ENCODE measurements at places on chromosomes 6 and 20.

DNA sequence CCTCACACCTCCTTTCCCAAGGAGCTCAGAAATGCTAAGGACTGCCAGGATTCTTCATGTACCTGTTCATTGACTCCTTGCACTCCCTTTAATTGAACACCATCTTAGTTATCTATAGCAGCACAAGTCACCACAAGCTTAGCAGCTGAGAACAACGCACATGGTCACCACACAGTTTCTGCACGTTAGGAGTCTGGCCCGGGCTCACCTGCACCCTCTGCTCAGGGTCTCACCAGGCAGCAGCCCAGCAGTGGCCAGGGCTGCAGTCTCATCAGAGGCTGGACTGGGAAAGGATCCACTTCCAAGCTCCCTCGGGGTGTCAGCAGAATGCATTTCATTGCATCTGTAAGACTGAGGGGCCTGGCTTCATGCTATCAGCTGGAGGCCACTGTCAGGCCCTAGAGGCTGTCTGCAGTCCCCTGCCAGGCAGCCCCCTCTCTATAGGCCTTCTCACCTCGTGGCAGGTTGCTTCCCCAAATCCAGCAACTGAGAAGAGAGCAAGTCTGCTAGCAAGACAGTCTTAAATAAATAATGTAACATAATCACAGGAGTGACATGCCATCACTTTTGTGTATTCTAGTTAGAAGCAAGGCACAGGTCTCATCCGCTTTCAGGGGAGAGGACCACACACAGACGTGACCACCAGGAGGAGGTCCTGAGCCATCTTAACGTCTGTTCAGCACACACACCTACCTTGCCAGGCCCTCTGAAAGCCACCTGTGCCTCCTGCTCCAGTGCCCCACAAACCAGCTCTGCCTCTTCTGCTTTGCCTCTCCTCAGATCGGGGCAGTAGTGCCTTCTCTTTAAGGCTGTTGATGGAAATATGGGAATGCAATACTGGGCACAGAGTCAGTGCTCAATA lies 165.2 kb upstream of the CST7 start:
- DNase-seq: no peak

DNA sequence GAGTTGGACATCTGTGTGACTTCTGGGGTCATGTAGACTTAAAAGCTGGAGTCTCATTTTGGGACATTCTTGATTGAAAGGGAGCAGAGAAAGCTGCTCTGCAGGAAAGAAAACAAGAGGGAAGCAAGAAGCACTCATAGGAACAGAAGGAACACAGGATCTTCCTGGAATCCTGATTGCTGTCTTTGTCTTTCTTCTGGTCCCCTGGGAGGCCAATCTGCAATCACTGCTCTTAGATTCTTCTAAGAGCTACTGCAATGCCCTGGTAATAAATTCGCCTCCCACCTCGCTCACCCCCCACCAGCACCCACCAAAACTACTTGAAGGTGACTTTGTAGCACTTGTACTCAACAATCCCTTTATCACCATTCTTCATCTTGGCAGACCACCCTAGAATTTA lies 51.8 kb downstream of the SLC35B3 start:
- DNase-seq: no peak

DNA sequence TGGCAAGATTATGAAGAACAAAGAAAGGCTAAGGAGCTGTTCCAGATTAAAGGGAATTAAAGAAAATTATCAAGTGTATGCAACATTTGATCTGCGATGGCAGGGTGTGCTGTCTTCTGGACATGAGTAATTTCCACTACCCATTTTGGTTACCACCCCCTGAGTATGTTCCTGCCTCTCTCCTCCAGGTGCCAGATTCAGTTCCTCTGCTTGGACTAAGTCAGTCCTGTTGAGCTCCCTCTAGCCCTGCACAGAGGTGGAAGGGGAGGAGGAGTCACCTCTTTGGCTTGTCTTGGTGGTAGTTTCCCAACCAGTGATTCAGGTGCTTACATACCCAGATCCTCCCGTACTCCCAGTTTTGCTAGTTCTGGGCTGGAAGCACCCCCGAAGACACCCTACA lies 22.2 kb upstream of the SNRPB2 start:
- DNase-seq: no peak

GRCh38 chr20:19696620-19697019 lies 61.4 kb upstream of the RIN2 start:
- no peak for DNase-seq

GRCh38 chr20:20480126-20480525 lies 112.2 kb downstream of the INSM1 start:
- no peak for DNase-seq

- no peak for DNase-seq
Measured at GRCh38 chr6:107864226-107865127, 40.4 kb upstream of the SCML4 start.

- peak; percentile 16 for DNase-seq
Measured at GRCh38 chr20:62358171-62359042, 8.7 kb downstream of the LAMA5 start.

GRCh38 chr20:59589086-59589684 lies 15.2 kb upstream of the PHACTR3 start:
- no peak for DNase-seq

GRCh38 chr20:47782076-47782475 lies 3.2 kb downstream of the SULF2 start:
- peak; percentile 66 for DNase-seq

GRCh38 chr20:58459058-58459750 lies 56.0 kb downstream of the APCDD1L start:
- peak; percentile 23 for DNase-seq

GRCh38 chr20:9739991-9740390 lies 98.9 kb downstream of the PAK5 start:
- no peak for DNase-seq

GRCh38 chr6:14502551-14502950 lies 385.0 kb downstream of the CD83 start:
- no peak for DNase-seq

GRCh38 chr6:165223736-165224135 lies 85.7 kb downstream of the C6orf118 start:
- DNase-seq: no peak

GRCh38 chr6:147001621-147002020 lies 202.6 kb upstream of the STXBP5 start:
- no peak for DNase-seq

DNA sequence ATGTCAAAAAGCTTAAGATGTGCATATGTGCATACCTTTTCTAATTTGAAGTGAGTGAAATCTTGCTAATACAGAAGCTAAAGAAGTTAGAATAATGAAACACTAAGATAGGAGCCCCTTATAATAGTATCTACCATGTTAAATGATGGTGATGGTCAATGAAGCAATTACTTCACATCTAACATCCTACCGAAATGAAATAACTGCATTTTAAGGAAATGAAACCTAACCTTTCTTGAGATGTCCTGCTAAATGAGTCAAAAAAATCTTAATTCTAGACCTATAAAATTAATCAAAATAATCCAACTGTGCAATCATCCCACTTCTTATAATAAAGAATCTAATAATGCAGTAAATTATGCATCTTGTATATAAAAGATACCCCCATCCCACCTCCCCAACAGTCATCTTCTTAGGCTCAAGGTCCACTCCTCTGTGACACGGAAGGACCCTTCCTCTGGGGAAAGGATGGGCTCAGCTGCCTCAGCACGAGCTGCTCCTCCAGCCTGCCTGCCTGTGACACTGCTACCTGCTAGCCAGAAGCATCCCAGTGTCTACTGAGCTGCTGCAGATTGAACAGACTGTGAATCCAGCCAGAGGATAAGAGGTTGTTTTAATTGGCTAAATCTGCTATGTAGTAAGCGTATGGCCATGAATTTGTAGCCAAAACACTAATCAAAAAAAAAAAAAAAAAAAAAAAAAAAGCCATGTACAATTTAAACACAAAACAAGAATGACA lies 129.6 kb upstream of the BEND3 start:
- DNase-seq: peak; percentile 37
